ENCODE measurements at places on chromosomes 4 and X.
A peak's percentile ranks its signal among the peaks of the same experiment; 100 is the strongest.

DNA sequence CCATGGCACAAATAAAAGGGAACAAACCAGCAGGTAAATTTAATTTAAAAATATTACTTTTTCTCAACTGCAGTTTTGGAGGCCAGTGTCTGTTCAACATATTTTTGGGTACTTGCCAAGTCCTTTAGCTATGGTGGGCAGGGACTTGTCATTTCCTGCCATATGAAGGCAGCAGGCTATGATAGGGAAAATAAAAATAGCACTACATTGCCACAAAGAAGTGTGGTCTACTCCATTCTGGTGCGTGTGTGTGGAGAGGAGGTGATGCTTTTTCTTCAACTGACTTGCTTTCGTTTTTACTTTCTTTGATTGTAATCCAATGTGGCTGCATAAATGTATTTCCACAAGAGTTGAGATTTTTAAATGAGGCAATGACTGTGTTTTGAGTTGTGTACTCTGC, 17.2 kb downstream of the GPR174 start:
- DNase-seq: no peak

GRCh38 chrX:45229348-45229747, 28.7 kb upstream of the DIPK2B start:
- no peak for DNase-seq

- DNase-seq: peak; percentile 97
Observed at GRCh38 chr4:25312496-25313200, at the start of gene ZCCHC4. Gene ZCCHC4 (plus strand): TSS chr4:25312774. CDS start chr4:25312810, 36 bp downstream.

DNA sequence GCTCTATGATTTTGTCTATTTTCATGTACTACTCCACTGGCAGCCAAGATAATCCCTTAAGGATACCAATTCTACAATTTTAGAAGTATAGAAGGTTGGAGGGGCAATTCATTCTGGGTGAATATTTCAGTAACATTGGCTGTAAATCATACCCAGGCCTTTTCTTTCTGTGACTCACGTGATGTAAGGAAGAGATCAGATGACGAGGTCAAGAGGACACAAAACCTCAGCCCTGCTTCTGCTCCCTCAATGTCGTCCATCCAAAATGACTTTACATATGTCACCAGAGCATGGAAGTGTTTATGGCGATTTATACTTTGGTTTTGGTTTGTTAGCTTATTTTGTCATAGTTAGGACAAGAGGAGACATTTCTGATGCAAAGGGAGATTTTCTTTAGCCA, 70.7 kb upstream of the SLC4A4 start:
- no peak for DNase-seq

DNA sequence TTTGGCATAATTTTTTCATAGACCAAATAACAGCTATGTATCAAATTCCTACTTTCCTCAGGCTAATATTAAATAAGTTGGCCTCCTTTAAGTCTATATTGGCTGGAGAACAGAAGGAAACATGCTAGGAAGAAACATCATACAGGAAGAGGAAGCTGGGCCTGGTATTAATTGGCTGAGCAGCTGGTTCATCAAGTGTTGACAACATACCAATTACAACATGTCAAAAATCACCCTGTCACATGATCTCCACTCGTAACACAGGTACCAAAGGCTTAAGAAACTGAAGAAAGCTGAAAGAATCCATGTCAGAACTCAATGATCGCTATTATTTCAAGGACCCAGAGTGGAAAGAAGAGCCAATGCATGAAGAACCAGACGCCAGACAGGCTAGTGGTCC, 10.5 kb downstream of the WDFY3 start:
- no peak for DNase-seq

GRCh38 chr4:159098482-159099127, 4.3 kb upstream of the RAPGEF2 start:
- no peak for DNase-seq

GRCh38 chrX:125762954-125763353, 403.1 kb downstream of the DCAF12L2 start:
- DNase-seq: no peak

- DNase-seq: no peak
Observed at GRCh38 chr4:128513664-128514484, 226.3 kb upstream of the PGRMC2 start.

- no peak for DNase-seq
Observed at GRCh38 chr4:189547559-189547958, 393.1 kb upstream of the FRG1 start.

- DNase-seq: no peak
Observed at GRCh38 chr4:8910100-8910821, 38.6 kb upstream of the HMX1 start.

- DNase-seq: no peak
Observed at GRCh38 chrX:44462850-44463249, 79.8 kb downstream of the FUNDC1 start.

DNA sequence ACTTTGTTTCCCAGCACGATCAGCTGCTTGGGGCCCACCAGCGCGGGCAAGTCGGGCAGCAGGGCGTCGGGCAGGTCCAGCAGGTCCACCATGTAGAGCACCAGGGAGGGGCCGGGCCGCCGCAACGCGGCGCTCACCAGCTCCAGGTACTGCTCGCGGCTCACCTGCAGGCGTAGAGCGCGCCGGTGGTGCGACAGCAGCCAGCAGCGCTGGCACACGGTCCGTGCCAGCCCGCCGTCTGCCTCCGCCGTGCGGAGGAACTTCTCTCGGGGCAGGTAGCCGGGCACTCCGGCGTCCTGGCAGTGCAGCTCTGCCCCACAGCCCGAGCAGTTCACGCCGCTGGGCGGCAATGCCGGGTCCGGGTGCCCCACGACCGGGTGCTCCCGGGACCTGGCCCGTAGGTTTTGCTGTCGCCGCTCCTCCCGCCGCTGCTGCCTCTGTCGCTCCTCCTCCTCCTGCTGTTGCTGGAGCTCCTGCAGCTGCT, 527 bp downstream of the NOA1 start:
- peak; percentile 92 for DNase-seq

GRCh38 chr4:73589887-73590801, 30.1 kb downstream of the RASSF6 start:
- DNase-seq: peak; percentile 54

GRCh38 chrX:16119353-16120220, 3.8 kb upstream of the GRPR start:
- DNase-seq: no peak

- no peak for DNase-seq
Observed at GRCh38 chrX:108199691-108200090, 108.1 kb downstream of the ATG4A start.

GRCh38 chr4:123412700-123413512, 16.3 kb downstream of the SPRY1 start:
- DNase-seq: no peak

DNA sequence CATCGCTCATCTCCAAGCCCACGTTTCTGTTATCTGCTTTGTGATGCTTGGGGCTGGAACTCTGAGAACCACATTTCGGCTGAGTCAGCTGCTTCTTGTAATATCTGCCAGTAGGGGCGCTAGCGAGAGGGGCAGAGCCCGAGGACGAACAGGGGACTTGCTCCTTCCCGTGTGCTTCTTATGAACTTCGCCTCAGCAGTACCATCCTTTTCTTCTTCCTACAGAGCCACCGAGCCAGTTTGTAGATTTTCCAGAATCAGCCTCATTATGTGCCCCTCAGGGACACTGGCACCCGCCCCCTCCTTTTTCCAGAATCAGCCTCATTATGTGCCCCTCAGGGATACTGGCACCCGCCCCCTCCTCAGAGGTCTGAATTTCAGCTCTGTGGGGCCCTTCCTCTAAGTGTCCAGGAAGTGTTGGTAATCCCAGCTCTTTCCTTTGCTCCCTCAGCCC, 441.7 kb upstream of the RASGEF1B start:
- DNase-seq: peak; percentile 22

- DNase-seq: no peak
Observed at GRCh38 chrX:123085311-123085940, 98.7 kb upstream of the GRIA3 start.

GRCh38 chr4:13597604-13598003, 29.9 kb downstream of the BOD1L1 start:
- no peak for DNase-seq

- no peak for DNase-seq
Observed at GRCh38 chr4:108567831-108568230, 52.5 kb upstream of the RPL34 start.

- DNase-seq: no peak
Observed at GRCh38 chrX:72641611-72642010, 69.0 kb upstream of the HDAC8 start.

DNA sequence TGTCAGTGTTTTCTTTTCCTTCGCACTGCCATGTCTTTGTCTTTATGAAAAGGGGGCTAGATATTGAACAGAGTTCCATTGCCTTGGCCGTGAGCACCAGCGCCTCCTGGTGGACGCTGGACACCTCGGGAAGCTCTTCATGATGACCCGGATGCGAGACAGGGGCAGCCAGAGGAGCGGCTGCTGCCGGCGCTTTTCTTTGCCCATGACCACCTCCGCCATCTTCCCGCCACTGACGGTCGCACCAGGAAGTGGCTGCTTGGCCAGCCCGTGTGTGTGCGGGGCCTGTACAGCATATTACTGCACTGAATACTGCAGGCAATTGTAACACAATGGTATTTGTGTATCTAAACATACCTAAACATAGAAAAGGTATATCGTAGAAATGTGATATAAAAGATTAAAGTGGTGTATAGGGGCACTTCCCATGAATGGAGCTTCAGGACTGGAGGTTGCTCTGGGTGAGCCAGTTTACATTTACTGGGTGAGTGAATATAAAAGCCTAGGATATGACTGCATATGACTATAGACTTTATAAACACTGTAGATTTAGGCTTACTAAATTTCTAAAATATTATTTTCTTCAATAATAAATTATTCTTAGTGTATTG, 15.8 kb upstream of the GRIA2 start:
- no peak for DNase-seq

- DNase-seq: no peak
Observed at GRCh38 chr4:150004481-150004880, 73.8 kb upstream of the DCLK2 start.

GRCh38 chrX:39487166-39487968, 610.4 kb downstream of the BCOR start:
- DNase-seq: no peak

GRCh38 chr4:130029442-130029841, 933.5 kb downstream of the C4orf33 start:
- no peak for DNase-seq

Measured in pancreas (tissue), 10 donors.